ENCODE measurements at places on chromosomes 13 and 19.

- no peak for DNase-seq
These were observed 133.4 kb upstream of the NBEA start for GRCh38 chr13:34808649-34809048.

GRCh38 chr13:79796136-79796535 lies 315.2 kb downstream of the NDFIP2 start:
- DNase-seq = no peak

DNA sequence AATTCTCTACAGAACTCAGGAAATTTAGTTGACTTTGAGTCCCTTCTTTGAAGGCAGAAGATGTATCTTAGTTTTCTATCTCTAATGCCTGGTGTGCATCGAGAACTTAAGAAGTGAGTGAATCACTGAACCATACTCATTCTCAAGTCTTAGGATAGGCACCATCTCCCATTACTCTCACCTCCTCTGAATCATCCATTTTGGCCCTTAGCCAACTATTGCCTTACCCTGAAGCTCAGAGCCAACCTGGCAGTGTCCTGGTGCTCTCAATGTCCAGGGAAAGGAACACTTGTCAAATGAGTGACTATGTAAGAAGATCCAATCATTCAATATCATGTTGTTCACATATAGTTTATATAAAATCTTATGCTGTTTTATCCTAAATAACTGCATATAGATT lies 146.6 kb downstream of the RGCC start:
- DNase-seq = no peak

DNA sequence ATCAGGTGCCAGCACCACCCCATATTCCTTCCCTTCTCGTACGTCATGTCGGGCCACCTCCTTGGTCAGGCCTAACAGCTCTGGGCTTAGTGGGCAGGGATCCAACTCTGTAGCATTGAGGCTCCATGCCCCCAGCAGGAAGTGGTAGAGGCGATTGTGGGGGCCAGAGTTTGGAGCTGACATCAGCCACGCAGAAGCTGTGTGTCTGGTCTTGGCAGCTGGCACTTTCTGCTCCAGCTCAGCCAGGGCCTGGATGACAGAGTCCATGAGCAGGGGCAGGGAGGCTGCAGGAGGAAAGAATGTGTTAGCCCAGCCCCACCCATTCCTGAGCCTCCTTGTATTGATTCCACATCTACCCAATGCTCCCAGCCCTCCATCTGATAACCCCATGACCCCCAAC lies 3.0 kb downstream of the PGLYRP2 start:
- DNase-seq = no peak

GRCh38 chr13:40485611-40486517 lies 180.6 kb downstream of the FOXO1 start:
- DNase-seq = no peak

DNA sequence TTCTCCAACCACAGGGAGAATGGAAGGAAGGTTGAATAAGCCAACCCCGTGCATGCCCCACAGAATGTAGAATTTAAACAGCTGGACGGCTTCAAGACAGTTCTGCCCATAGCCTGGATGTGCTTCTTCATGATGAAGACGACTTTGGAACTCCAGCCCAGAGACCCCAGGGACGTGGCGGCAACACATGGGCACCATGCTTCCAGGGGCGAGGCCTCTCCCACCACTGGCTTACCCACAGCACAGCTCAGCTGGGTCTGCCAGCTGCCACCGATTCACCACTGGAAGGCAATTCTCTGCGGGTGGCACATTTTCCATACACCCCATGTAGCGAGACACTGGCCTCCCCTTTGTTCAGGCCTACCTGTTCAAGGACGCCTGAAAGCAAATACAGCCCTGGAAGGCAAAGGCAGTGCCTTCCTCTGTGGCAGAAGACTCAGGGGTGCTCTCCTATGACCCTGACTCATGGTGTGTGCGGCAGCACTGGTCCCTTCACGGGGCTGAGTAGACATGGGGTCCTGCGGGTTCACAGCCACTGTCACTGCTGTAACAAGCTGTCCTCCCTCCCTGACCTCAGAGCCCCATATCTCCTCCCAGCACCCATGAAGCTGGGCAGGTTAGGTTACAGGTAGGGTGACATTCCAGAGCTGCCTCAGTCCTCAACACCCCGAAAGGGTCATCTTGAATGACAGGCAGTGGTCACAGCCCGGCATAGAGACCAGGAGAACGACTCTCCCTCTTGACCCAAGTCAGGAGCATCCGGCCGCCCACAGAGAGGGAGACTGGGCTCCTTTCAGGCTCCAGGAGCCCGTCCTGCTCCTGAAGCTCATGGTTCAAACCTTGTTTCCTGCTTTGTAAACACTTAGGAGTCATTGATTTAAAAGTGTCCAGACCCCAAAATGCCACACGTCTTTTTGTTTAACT lies 72.7 kb downstream of the SPACA7 start:
- DNase-seq = no peak

- DNase-seq = no peak
These were observed 66.4 kb upstream of the PCDH9 start for GRCh38 chr13:67296511-67296910.

- no peak for DNase-seq
These were observed 3.3 kb downstream of the CFD start for GRCh38 chr19:862581-863314.

DNA sequence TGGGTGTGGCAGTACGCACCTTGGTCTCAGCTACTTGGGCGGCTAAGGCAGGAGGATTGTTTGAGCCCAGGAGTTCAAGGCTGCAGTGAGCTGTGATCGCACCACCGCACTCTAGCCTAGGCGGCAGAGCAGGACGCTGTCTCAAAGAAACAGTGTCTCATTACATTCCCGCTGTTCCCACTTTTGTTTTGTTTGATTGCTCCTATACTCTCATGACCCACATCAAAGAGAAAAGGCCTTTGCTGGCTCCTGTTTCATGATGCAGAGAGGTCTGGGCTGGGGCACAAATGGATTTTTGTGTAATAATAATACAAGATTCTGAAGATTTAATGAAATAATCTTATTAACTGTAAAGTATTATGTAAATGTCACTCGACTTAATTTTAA lies 85.7 kb downstream of the LACC1 start:
- DNase-seq = no peak

DNA sequence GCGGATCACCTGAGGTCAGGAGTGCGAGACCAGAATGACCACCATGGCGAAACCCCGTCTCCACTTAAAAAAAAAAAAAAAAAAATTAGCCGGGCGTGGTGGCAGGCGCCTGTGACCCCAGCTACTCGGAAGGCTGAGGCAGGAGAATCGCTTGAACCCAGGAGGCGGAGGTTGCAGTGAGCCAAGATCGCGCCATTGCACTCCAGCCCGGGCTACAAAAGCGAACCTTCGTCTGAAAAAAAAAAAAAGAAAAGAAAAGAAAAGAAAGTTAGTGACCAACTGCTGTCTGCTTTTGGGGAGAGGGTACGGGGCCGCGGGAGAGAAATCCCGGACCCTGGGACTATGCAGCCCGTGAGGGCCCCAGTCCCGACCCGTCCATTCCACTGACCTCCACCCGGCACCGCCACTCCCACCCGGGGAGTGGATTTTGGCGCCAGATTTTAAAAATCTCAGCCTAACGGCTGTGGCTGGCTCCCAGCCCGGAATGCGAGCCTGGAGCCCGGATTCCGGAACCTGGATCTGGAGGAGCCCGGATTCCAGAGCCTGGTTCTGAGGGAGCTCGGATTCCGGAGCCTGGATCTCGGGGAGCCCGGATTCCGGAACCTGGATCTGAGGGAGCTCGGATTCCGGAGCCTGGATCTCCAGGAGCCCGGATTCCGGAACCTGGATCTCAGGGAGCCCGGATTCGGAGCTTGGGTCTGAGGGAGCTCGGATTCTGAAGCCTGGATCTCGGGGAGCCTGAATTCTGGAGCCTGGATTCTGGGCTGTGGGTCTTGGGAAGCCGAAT lies 6.1 kb upstream of the LMNB2 start:
- DNase-seq = peak; percentile 88

GRCh38 chr13:29980339-29980738 lies 129.9 kb upstream of the UBL3 start:
- DNase-seq = no peak

DNA sequence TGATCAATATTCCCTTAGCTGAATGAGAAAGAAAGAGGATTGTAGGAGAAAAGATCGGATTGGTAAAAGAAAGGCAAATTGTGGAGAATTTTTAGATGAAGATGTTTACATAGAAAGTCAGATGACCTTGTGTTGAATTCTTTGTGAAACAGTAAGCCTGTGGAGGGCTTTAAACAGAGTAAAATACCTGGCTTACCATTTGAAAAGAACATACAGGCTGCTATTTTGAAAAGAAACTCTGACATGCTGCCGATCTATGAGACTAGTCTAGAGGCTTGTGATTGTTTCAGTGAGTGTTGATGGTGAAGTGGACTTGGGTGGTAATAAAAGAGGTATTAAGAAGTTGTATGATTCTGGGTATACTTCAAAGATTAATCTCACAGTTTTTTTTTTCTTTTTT lies 938.9 kb upstream of the PRR20A start:
- DNase-seq = no peak

GRCh38 chr13:95228130-95228529 lies 73.1 kb downstream of the ABCC4 start:
- no peak for DNase-seq

- peak; percentile 52 for DNase-seq
These were observed 1.4 kb downstream of the BRD4 start for GRCh38 chr19:15330801-15331418.

- DNase-seq = no peak
These were observed 150.7 kb downstream of the KCTD15 start for GRCh38 chr19:33947265-33947964.

DNA sequence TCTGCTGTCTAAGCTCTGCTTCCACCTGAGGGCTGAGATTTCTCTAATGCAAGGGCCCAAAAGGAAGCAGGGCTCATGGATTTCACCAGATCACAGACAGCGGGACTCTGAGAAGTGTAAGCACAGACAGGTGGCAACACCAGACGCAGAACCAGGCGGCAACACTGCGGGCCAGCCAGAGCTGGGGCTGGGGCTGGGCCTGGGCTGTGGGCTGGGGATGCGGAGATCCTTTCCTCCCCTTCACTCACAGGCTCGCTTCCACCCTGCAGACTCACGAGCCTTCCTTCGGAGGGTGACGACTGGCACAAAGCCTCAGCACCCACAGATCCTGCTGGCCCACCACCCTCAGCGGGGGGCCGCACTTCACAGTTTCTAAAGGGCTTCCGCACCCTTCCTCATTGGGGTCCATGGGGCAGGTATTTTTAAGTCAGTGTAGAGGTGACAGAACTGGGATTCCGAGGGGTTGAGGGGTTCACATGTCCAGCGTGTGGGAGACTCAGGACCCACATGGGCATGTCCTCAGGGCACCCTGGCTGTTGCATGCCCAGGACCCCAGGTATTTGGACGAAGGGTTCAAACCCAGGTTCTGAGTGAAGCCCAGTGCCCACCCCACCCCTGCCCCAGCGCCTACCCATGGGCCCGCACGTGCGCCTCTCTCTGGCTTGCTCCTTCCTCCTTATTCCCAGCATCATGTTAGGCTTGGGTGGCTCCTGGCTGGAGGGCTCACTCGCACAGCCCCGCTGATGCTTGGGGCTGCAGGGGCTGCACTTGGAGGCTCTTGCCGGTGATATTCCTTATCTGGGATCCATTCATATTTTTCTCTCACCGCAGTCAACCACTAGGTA lies 137.3 kb upstream of the GPR12 start:
- DNase-seq = no peak

GRCh38 chr19:33174186-33174585 lies 19.9 kb upstream of the LRP3 start:
- no peak for DNase-seq

GRCh38 chr13:43687038-43687437 lies 99.7 kb downstream of the ENOX1 start:
- DNase-seq = no peak

DNA sequence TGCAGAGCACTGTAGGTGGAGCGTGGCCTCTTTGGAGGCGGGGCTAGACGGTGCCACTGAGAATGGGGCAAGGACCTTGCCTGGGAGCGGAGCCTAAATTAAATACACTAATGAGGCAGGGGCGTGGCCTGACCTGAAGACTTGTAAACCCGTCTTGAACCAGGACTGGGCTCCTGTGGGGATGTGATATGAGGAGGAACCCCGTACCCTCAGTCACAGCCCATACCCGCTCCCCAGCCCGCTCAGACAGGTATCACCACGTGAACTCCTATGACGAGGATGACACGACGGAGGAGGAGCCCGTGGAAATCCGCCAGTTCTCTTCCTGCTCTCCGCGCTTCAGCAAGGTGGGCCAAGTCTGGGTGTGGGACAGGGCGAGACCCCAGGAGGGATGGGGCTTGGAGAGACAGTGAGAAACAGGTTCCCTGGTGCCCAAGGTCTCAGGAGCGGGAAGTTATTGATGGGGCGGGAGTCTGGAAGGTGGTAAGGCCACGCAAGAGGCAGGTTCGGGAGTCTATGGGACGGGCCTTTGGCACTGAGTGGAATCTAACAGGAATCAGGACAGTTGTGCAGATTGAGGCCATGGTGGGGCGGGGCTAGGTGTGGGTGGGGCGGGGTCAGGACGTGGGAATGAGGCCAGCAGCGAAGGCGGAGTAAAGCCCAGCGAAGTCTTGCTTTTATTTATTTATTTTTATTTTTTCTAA lies 14.7 kb downstream of the DNASE2 start:
- no peak for DNase-seq

- DNase-seq = no peak
These were observed 2557.4 kb downstream of the PCDH9 start for GRCh38 chr13:64672751-64673150.

DNA sequence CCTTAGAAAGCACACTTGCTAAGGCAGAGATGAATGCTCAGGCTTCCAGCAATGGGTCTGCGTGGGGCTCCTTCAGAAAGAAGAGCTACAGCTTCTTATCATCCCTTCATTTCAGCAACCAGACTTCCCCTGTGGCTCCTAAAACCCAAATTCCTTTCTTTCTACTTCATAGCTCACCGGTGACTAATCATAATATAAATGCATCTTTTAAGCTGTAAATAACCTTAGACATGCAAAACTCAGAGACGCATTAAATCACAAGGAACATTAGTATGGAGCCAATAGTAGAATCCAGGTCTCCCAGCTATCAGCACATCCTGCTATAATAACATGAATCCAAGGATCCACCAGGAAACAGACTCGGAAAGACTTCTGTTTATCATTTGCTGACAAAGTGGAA lies 375.6 kb downstream of the COG6 start:
- DNase-seq = no peak

GRCh38 chr19:10885201-10886169 lies 14.1 kb downstream of the CARM1 start:
- DNase-seq = no peak

GRCh38 chr13:30565658-30566057 lies 52.1 kb upstream of the USPL1 start:
- DNase-seq = no peak

- no peak for DNase-seq
These were observed 43.6 kb downstream of the ANKRD27 start for GRCh38 chr19:32631381-32631780.

DNA sequence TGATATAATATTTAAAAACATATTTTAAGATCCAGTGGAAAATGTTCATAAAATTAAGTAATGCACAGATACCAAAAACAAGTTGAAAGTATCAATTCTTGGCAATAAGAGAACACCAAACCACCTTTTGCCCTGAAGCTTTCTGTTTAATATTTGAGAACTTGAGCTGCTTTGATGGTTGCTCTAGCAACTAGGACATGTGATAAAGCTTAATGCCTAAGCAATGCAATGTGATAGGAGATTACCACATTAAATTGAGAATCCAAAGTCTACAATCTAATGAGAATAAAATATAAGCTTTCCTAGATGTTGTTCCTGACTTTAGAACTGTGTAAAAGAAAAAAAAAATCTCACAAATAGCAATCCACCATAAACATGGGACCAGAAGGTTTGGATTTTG lies 1367.5 kb upstream of the PCDH9 start:
- DNase-seq = no peak

GRCh38 chr13:52934258-52934657 lies 85.8 kb upstream of the PCDH8 start:
- DNase-seq = no peak
